ENCODE measurements at places on chromosomes 7 and 10. TPM values are rescaled to one million over a fixed set of nuclear protein-coding genes. Genes with fewer than 3 reads are reported as not detected.

The JAKMIP3 gene
- not detected for total RNA-seq

The PKD2L1 gene
- not detected for total RNA-seq

The GNAT3 gene
- not detected for total RNA-seq

The SLC13A1 gene
- total RNA-seq = not detected

Measured in mammary microvascular endothelial cell (primary cell).